ENCODE measurements at places on chromosomes 6 and 20.

DNA sequence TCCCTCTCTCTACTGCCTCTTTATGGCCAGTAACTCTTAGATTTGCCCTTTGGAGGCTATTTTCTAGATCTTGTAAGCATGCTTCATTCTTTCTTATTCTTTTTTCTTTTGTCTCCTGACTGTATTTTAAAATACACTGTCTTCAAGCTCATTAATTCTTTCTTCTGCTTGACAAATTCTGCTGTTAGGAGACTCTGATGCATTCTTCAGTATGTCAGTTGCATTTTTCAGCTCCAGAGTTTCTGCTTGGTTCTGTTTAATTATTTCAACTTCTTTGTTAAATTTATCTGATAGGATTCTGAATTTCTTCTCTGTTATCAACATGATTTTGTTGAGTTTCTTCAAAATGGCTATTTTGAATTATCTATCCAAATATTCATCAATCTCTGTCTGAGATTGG, 25.0 kb upstream of the SDCBP2 start:
- no peak for DNase-seq

- DNase-seq, result no peak
Measured at GRCh38 chr6:163729127-163729872, 314.8 kb downstream of the QKI start.

- DNase-seq, result no peak
Measured at GRCh38 chr6:15922510-15923250, 206.2 kb upstream of the MYLIP start.

GRCh38 chr6:137958811-137959565, 91.9 kb downstream of the TNFAIP3 start:
- DNase-seq, result no peak

- DNase-seq, result no peak
Measured at GRCh38 chr20:25643716-25644115, 19.9 kb upstream of the NANP start.

DNA sequence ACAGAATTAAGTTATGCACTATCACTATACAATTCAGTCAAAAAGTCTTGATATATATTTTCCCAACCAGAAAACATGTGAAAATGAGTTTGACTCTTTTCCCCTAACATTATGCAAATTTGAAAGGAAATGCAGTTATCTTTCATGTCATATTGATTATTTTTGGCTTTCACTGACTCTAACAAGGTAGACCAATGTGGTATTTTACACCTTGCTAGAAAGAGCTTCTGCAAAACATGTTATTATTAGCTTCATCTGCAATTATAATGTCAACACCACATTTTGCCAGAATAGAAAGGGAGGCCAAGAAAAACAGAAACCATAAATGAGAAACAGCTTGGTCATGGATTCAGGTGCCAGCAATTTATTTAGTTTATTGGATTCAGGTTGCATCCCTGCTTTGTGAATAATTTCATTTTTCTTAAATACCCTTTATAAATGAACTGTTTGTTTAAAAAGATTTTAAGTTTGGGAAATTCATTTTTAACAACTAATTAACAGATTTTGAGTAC, 226.1 kb upstream of the GJE1 start:
- no peak for DNase-seq

GRCh38 chr6:3579652-3580175, 122.9 kb upstream of the SLC22A23 start:
- no peak for DNase-seq

- no peak for DNase-seq
Measured at GRCh38 chr20:49501917-49502316, 19.4 kb upstream of the KCNB1 start.

GRCh38 chr6:153368131-153368530, 237.0 kb upstream of the RGS17 start:
- DNase-seq, result no peak

- no peak for DNase-seq
Measured at GRCh38 chr6:28597924-28598722, 72.4 kb downstream of the GPX5 start.

- DNase-seq, result no peak
Measured at GRCh38 chr6:125749865-125750691, 646 bp downstream of the HEY2 start.

- DNase-seq, result no peak
Measured at GRCh38 chr20:62527781-62528180, 52.0 kb upstream of the GATA5 start.

DNA sequence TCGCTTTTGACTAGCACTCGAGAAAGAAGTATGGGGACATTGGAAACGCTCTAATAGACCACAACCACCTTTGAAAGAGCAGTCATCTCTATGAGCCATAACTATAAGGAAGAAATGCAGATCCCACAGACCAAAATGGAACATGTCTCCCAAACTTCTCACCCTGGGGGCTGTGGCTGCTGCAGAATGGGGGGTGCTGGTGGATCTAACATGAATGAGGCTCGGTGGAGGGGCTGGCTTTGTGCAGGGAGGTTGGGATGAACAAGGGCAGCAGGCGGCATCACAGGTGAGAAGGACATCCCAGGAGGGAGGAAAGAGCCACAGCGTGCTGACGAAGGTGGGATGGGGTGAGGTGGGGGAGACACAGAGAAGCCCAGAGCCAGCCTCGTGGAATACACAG, 10.5 kb upstream of the CCR6 start:
- no peak for DNase-seq

- no peak for DNase-seq
Measured at GRCh38 chr6:25457516-25457915, 178.3 kb downstream of the CARMIL1 start.

- no peak for DNase-seq
Measured at GRCh38 chr6:55827818-55828522, 47.4 kb downstream of the BMP5 start.
